CMK (cell line): ENCODE measurements at places on chromosomes 12 and 14.

DNA sequence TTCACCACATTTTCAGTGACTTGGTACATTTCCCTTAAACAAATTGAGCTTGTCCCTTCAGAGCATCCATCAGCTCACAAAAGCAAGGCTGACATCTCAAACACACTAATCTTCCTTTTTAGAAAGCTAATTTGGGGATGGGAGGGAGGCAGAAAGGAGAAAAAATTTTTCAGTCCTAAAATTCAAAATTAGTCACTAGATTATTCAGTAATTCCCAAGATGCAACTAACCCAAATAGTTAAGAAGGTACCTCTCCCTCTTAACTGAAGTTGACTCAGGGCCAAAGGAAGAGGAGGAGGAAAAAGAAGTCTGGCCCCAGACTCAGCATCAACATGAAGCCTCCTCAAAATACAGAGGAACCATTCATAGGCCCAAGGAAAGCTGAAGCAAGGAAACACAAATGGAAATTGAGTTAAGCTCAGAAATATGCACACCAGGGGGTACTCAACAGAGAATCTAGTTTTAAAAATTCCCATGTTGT lies 21.7 kb downstream of the CBX5 start:
- DNase-seq: no peak

- DNase-seq: no peak
Observed at GRCh38 chr12:29782285-29782870, 1.4 kb downstream of the TMTC1 start.

GRCh38 chr12:131091413-131091975 lies 137.8 kb downstream of the ADGRD1 start:
- DNase-seq: no peak

DNA sequence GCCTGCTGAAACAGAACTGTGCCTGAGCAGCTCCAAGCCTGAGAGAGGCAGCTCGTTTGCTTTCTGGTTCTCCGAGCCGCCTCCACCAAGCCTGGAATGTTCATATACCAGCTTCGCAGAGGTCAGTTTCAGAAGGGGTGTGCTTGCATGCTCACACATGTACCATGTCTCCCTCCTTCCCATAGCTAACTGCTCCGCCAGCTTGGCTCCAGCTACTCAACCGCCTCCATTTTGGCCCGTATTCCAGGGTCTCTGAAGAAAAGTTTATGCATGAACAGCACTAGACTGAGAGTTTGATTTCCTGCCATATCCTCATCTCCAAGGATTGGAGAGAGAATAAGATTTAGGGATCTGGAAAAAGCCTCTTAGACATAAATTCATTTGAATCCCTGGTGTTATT lies 103.7 kb downstream of the SMOC1 start:
- no peak for DNase-seq

GRCh38 chr14:59241121-59241520 lies 52.7 kb downstream of the DAAM1 start:
- no peak for DNase-seq

DNA sequence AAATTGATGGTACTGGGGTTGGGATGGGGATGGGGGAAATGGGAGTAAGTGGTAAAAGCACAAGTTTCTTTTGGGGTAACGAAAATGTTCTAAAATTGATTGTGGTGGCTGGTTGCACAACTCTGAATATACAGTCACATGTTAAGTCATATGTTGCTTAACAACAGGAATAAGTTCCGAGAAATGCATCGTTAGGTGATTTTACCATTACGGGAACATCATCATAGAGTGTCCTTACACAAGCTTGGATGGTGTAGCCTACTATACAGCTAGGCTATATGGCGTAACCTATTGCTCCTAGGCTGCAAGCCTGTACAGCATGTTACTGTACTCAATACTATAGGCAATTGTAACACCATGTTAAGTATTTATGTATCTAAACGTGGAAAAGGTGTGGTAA lies 31.0 kb downstream of the ITGA7 start:
- no peak for DNase-seq

- DNase-seq: no peak
Observed at GRCh38 chr12:78431931-78432330, 432.6 kb upstream of the SYT1 start.

DNA sequence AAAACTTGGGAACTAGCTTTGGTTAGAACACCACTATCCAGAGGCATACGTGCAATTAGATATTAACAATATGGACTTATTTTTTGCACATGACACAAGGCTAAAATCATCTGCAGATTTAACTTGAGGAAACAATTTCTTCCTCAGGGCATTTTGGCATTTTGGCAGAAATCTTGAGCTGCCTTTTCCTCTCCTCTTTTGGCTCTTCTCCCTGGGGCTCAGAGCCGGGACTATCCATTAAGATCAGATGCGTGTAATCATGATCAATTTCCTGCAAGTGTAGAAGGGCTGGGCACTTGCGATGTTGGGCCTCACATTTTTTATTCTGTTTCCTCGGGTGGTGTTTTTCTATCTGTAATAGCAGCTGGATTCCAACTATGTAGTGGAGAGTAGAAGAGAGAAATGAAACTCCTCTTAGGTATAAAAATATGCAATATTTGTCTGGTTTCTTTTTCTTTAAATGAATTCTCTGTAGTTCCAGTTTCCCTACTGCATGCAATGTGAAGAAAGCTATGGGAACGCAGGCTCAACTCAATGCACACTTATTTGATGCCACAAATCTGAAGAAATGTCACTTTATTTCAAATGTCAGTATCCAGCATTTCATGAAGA lies 1010.8 kb downstream of the FLRT2 start:
- no peak for DNase-seq

- DNase-seq: no peak
Observed at GRCh38 chr12:131047789-131048610, 94.3 kb downstream of the ADGRD1 start.

DNA sequence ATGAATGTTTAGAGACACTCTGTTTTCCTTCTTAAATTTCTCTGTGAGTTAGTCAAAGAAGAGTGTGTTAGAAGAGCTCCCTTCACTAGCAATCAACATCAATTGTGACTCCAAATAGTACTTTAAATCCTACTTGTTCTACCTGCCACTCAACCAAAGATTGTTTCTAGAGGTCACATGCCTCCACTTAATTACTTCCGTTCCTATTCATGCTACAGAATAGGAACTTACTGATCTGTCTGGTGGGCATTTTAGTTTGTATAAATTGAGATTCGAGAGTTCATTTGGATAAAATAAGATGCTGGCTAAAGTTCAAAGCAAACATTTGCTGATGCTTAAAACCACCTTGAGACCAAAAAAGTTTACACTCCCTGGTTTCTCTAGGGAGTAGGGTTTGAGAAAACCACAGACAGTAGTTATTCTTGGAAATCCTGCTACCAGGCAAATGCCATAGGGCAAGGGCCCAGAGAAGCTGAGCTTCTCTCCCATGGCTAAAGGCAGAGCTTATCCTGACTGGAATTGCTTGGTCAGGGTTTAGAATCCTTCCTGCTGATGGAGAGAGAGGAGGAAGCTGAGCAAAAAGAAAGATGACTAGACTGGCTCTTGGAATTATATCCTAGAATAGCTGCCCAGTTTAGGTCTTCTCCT lies 389.6 kb upstream of the ATP2B1 start:
- DNase-seq: no peak

DNA sequence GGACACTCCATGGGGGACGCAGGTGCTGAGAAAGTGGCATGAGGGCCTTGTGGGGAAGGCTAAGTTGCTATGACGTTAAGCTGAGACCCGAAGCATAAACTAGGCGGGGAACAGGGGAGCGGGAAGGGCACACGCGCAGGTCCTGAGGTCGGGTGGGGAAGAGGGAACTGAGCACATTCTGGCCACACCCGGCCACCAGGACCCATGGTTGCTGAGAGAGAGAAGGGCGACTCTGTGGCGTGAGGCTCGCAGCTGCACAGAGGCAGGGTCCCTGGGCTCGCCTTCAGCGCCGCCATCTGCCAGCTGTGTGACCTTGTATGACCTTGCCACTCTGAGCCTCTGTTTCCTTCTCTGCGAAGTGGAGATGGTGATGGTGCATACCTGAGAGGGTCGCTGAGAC lies 182.5 kb downstream of the PHETA1 start:
- no peak for DNase-seq

DNA sequence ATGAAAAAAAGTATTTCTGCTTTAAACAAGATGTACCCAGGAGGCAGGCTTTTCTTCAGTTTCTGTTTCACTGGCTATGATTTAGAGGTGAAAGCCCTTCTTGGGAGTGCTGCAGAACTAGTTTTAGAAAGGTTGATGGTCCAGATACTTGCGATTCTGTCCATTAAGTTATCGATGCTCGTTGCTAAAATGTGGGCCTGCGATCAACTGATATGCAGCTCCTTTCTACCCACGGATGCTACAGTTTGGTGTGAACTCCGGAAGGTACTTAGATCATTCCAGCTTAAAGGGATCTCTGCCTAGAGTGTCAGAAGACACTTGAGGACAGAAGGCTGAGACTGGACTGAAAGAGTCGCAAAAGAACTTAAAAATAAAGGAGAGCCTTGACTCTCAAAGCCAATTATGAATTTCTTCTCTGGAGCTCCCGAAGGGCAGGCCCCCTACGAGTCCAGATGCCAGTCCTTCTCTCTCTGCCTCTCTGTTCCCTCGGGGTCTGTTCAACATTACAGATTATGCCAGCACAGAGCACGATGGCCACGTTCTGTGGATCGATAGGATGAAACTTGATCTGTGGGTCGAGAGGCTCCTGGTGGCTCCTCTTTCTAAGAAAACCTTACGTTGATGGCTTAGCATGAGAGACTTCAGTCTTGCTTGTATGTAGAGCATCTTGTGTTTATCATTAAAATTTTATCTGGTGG lies 40.0 kb downstream of the FBXW8 start:
- no peak for DNase-seq

DNA sequence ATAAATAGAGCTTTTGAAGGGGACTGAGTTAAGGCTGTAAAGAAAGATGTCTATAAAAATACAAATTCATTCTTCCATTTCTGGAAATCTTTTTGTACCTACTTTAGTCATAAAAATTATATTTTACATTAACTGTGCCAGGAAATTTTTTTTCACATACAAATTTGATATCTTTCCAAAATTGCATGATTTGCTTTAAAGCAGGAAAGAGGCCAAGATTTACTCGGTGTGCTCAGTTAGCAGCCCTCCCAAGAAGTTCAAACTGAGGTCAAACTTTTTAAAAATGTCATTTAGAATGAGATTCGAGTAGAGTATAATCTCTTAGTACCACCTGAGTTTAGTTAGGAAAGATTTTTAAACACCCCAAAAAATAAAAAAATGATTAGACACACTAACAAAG lies 173.2 kb upstream of the GRIP1 start:
- no peak for DNase-seq

DNA sequence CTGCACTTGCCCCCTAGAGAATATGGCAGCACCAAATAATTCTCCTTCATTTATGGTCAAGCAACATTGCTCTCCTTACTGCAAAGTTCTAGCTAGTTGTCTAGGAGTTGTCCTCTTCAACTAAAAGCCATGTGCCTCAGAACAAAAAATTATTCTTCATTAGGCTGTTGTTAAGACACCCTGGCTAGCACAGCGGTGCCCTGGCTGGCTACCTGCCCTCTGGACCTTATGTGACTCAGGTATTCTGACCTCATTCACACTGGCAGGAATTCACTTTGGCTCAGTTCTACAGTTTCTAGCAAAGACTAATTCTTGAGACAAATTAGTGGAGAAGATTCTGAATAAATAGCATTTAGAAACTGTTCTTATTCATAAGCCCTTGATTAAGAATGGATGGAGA lies 224.4 kb upstream of the KRR1 start:
- no peak for DNase-seq

DNA sequence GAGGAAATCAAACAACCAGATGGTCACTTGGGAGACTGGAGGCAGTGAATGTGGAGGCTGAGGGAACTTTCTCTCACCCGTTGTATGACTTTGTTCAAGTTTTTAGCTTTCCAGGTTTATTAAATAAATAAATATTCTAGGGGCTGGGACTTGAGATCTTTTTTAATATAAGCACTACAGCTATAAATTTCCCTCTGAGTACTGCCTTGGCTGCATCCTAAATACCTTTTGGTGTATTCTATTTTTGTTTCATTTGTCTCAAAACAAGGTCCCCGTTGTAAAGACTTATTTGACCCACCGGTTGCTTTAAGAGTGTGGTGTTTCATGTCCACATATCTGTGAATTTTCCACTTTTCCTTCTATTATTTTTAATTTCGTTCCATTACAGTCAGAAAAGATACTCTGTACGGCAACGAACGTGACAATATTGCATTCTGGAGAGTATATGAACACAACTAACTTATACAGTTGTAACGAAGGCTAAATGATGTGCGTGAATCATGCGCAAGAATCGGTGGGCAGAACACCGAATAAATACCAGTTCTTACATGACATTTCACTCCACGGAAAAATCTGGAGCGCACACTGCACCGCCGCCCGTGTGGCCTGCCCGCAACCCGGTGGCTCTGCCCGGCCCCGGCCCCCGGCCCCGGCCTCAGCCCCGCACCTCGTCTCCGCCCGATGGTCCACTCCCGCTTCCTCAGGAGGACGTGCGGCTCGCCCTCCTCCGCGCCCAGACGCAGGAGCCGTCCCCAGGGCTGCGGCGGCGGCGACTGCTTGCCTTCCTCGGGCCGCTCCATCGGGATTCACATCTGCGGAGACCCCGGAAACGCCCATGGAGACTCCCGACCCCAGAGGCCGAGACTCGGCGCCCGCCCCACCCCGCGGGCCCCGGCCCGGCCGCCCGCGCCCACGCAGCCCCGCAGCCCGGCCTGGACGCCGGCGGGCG lies 602 bp downstream of the CHFR start:
- peak; percentile 33 for DNase-seq

DNA sequence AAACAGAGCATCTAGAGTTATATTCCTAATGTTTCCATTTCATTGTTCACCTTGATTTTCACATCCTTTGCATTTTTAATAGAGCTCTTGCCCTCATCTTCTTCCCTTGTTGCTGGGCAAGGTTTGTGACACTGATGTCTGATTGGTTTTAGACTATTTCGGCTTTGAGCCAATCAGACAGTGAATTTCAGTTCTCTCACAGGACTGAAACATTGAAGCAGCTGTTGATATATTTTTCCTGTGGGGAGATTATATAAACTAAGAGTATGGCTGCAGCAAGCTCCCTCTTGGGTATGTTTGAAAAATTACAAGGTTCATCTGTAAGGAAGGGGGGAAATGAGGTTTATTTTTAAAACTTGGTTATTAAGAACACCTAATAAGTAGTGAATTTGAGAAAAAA lies 51.2 kb downstream of the ATF7IP start:
- no peak for DNase-seq

- no peak for DNase-seq
Observed at GRCh38 chr12:3685830-3686229, 67.1 kb downstream of the CRACR2A start.

- DNase-seq: no peak
Observed at GRCh38 chr14:103126873-103127304, 3.6 kb downstream of the TNFAIP2 start.

DNA sequence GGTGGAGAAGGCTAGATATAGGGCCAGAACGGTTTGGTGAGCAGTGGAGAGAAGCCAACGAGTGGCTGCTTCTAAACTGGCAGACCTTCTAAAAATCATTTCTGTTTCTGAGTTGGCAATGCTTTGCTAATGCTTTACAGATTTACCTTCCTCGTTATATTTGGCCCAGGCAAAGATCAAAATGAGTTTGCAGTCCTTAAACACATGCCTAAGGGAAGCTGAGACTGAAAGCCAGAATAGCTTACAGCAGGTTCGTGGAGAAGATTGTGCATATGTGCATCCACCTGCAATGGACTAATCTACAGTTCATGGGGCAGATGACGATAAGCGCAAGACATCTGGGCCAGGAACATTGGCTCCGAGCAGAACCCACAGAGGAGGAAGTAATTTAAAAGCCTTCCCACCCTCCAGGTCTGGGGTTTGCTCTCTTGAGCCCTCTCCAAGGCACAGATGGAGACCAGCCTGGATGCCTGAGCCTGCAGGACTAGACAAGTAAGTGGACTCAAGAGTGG lies 99.4 kb downstream of the NINJ2 start:
- no peak for DNase-seq

GRCh38 chr14:61104358-61104757 lies 123.3 kb downstream of the SLC38A6 start:
- DNase-seq: no peak
